ENCODE measurements at places on chromosomes 16 and 17.

DNA sequence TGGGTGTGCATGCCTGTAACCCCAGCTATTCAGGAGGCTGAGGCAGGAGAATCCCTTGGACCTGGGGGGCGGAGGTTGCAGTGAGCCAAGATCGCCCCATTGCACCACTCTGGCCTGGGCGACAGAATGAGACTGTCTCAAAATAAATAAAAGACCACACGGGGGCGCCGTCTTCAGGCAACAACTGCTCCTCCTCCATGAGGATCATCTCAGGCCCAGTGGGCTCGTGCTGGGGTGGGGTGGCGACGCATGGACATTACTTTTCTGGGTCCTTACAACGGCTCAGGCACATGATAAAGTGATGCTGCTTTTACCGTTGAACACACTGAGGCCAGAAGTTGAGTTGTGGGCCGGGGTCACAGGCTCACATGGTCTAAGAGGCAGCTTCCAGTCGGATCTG, 56.2 kb downstream of the PRMT7 start:
- peak; percentile 43 for DNase-seq

GRCh38 chr17:62862251-62862650, 54.1 kb upstream of the MARCHF10 start:
- DNase-seq = no peak

GRCh38 chr17:70099884-70100283, 24.9 kb downstream of the KCNJ16 start:
- no peak for DNase-seq

- peak; percentile 58 for DNase-seq
Measured at GRCh38 chr17:49365667-49366066, 3.6 kb upstream of the ZNF652 start.

DNA sequence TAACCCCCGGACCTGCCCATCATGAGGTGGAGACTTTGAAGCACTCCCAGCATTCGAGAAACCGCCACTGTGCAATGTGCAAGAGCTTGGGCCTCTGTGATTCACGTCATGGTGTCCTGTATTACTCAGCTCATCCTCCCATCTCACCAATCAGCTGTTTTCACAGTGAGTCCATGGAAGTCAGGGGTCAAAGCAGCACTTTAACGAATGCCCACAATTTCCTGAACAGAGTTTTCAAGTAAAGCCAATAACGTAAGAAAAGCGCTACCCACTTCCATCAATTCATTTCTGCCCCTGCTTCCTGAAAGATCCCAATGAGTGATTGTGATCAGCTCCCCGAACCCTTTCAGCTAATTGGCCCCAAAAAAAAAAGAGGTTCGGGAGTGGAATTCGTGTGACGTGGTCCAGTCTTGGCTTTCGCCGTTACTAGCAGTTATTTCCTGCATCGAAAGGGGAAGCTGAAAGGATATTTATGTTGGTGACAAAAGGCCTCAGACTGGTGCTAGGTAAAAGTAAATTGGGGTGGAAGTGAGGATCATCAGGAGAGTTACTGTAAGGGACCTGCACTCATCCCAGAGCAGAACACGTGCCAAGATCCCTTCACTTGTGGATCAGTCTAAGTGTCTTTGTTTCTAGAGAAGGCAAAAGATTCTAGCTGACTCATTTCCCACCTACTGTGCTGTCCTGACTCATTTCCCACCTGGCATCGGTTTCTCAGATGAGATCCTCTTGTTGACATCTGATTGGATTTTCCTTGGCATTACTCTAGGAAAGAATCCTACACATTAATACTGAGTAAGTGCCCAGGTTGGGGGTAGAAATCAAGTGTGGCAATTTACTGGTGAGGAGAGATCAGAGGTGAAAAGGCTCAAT, 136.7 kb upstream of the NUDT7 start:
- DNase-seq = no peak

DNA sequence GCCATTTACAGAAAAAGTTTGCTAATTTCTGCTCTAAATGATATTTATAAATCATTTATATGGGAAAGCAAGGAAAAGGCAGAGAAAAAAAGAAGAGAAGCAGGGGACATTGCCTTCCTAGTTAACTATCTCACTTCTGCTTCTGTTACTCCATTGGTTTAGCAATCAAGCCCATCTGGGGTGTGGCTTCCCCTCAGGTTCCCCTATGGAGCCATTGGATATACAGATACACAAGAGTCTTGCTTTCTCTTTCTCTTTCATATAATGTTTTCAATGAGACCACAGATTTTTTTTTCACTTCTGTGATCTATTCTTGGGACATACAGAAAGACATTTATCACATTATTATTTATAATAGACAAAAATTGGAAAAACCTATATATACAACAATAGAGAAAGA, 105.6 kb upstream of the TOM1L1 start:
- DNase-seq = no peak

DNA sequence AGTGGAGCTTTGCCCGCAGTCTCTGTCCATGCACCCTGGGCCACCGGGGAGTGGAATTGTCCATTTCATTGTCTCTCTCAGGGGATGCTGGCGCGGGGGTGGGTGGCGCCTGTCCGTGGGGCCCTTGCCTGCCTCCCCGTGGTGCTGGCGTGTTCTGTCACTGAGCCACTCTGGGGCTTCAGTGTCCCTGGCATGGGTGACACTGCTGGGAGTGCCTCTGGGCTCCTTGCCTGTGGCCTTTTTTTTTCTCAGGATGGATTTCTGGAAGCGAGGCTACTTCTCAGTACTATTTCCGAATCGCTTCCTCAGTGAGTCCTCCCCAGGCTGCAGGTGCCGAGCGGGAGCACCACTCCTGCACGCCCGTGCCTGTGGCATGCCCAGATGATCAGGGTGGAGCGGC, 55.0 kb downstream of the PDPK1 start:
- DNase-seq = no peak

GRCh38 chr17:72255481-72255880, 134.7 kb downstream of the SOX9 start:
- DNase-seq = no peak

DNA sequence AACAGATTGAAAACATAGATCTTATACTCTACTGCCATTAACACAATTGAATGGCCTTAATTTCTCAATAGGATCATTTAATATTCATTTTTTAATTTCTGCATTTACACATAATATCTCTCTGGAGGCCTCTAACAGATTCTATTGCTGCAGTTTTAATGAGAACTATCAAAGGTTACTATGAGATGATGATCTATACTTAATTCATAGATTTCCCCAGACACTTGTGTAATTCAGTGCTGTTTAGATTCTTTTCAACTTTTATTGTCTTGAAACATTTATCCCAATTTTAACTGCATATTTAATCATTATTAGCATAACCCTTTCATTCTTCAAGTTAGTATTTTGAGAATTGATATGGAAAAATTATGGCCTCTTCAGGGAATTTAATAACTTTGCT, 1056.5 kb upstream of the CDH8 start:
- no peak for DNase-seq

GRCh38 chr16:20674684-20675487, 22.6 kb downstream of the ACSM1 start:
- DNase-seq = no peak

- no peak for DNase-seq
Measured at GRCh38 chr16:12904329-12904671, 2.9 kb downstream of the SHISA9 start.

All from CD4-positive, alpha-beta T cell treated with Interleukin-10 for 1 hour (primary cell).